Bone marrow (tissue), 2 donors: ENCODE measurements at places on chromosomes 1 and 21.

DNA sequence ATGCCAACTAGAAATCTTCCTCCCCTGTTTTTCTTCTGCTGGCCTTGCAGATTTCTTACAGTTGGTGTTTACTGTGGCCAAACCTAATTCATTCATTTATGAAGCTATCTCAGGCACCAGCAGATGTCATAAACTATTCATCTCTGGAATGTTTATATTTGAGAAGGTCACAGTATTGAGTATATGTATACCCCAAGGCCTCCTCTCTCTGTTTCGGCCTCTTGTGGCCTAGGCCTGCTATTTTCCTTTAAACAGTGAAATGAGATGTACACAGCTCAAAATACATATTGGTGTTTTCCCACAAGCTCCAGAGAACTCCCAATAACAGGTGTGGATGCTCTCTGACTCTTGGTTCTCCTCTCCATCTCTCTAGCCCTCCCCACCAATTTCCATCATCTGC, 520.7 kb upstream of the CAMK1G start:
- DNase-seq = no peak

- peak; percentile 16 for DNase-seq
Measured at GRCh38 chr1:98794196-98794886, 132.8 kb downstream of the SNX7 start.

DNA sequence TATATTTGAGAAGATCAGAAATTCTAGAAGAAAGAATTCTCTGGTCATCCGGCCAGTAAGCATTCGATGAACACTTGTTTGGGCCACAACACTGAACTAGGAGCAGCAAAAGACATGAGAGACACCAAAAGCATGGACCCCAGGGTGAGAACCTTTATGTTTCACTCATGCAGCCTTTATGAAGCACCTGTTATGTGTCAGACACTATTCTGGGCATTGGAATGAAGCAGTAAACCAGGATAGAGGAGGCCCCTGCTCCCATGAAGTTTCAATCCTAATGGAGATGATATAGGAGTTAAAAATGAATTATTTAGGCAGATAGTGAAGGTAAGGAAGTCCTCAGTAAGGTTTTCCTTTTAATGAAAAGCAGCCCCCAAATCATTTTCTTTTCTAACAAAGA, 43.6 kb downstream of the OLFML3 start:
- no peak for DNase-seq

- DNase-seq = peak; percentile 30
Measured at GRCh38 chr1:211577819-211578639, 932 bp downstream of the SLC30A1 start.

DNA sequence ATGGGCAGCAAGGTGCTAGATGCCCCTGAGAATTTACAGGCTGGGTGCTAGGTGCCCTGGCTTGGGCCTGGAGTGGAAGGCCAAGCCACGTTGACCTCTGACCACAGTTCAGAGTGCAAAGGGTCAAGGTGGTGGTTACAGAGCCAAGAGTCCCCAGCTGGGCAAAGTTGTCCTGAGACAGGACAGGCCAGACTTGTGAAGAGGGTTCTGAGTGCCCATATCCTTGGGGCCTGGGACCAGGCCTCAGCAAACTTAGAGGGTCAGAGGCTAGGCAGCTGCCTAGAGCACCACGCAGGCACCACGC, 18.9 kb upstream of the SELENON start:
- DNase-seq = no peak

- DNase-seq = no peak
Measured at GRCh38 chr1:229880271-229881170, 186.5 kb upstream of the GALNT2 start.

GRCh38 chr21:45466330-45467220, 61.6 kb downstream of the COL18A1 start:
- no peak for DNase-seq

DNA sequence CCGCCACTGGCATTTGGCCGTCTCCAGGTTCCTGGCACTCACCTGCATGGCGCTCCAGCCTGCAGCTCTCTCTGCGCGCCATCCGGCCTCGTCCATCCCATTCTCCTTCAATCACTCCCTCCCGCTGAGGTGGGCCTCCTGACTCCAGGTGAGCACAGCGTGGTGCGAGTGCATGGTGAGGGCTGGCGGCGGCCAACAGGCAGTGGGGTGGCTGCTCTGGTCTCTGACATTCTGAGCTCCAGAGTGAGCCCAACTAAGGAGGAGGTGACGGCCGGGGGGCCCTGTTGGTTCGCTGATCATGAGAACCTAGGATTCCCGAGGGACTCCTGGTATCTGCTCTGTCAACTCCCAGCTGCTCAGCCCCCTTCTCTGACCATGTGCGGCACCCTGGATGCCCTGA, 130.4 kb downstream of the AJAP1 start:
- no peak for DNase-seq
